ENCODE measurements at places on chromosomes 12 and 14.

- DNase-seq: no peak
Observed at GRCh38 chr14:32494609-32495434, 165.7 kb downstream of the AKAP6 start.

DNA sequence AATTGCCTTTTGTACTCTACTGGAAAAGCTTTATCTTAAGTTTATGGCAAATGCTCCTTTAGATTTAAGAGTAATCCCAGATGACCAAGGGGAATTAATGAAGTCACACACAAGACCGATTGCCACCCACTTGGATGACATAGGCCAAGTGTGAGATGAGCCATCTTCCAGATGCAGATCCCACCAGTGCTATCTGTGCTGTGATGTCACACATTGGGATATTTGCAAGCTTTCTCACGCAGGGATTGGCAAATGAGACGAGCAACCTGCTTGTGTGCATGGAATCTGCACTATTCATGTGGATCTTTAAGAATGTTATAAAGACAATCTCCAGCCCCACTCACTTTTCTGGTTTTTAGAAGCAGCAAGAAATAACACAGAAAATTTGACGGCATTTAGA is 602.1 kb upstream of the TMEM132C start:
- no peak for DNase-seq

- no peak for DNase-seq
Observed at GRCh38 chr14:36816481-36816880, 154.8 kb downstream of the PAX9 start.

DNA sequence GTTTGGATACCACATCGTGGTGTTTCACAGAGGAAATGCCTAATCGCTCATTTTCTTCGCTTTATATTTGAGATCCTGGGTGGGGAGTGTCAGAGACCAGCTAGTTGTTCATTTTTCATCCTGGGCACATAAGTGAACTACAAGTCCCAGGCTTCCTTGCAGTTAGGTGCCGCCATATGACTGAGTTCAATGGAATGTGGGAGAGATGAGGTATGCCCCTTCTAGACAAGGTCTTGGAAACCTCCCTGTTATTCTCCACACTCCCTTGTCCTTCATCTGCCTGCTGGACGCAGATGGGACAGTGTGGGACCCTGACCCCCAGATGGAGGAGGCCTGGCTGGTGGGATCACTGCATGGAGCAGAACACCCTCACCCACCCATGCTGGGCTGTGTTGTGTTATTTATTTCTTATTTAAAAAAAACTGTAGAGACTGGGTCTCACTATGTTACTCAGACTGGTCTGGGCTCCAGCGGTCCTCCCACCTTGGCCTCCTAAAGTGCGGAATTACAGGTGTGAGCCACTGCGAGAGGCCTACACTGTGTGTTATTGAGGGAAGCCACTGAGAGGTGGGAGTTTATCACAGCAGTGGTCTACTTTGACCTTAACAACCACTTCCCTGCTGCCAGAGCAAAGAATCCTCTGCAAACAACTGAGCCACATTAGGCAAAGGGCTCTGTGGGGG is 42.9 kb upstream of the VRK1 start:
- DNase-seq: no peak

DNA sequence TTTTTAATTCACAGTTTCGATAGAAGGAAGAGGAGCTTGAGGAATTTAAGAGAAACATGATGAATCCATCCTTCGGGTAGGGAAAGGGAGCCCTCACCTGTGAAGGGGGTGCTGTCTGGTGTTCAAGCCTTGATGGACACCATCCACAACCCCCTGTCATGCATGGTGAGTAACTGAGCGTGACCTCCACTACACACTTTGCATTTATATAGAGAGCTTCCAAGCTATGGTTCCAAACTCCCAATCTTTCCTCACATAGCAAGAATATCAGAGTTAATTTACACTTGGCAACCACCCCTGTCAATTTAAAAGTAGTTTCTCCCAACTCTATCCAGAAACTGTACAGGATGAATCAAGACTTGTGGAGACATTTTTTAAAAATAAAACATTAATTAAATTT is 13.1 kb upstream of the NID2 start:
- DNase-seq: no peak

DNA sequence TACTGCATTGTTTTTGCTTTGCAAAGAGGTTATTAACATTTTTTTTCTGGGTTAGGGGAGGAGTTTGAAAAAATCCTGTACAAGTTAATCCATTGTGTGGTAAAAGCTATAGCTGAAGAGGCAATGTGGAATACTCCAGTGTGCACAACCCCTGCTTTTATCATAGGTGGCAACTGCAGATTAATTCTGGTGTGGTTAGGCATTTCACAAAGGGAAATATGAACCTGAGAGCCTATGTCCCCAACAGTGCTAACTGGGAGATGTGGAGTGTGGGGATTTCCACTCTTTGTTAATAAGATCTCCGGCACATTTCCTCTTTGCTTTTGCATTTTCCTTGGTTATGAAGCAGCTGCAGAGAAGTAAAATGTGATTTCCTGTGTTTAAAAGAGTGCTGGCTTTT is 33.6 kb downstream of the PRORP start:
- peak; percentile 16 for DNase-seq

DNA sequence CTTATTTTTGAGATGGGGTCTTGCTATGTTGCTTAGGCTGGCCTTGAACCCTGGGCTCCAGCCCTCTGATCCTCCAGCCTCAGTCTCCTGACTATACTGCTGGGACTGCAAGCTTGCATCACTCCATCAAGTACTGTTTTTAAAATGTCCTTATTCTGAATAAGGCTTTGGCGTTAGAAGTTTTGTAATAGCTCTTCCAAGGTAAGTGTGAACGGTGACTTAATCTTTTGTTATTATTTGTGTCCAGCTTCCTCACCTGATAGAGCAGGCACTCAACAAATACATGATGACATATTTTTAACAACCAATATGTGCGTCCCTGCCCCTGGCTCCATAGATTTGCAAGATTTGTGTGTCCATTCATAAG is 1.4 kb downstream of the C1RL start:
- no peak for DNase-seq
